Dermis blood vessel endothelial cell (primary cell): ENCODE measurements at places on chromosomes 11 and 22. TPM values are rescaled to one million over a fixed set of nuclear protein-coding genes. Genes with fewer than 3 reads are reported as not detected.

- no peak for DNase-seq
These were observed 43.9 kb downstream of the CCDC34 start for GRCh38 chr11:27319072-27319471.

DNA sequence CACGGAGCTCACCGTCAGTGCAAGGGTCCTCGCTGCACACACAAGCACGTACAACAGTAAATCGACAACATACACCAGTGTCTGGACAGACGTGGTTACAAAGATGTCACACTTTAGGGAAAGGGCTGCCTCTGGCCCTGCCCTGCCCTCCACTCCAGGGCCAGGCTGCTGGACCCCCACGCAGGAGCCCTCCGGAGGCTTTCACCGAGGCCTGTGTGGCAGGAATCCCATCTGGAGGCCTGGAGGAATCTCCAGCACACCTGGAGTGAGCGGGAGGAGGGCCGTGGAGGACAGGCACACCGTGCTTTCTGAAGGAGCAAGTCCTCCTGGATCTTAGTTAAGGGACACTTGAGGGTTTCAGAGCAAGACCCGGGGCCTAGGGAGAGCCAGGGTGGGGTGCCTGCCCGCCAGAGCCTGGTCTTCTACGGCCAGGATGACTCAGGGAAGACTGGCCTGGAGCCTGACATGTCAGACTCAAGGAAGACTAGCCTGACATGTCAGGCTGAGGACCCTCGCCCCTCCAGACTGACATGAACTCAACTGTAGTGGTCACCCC is 2.1 kb upstream of the PIM3 start:
- no peak for DNase-seq

DNA sequence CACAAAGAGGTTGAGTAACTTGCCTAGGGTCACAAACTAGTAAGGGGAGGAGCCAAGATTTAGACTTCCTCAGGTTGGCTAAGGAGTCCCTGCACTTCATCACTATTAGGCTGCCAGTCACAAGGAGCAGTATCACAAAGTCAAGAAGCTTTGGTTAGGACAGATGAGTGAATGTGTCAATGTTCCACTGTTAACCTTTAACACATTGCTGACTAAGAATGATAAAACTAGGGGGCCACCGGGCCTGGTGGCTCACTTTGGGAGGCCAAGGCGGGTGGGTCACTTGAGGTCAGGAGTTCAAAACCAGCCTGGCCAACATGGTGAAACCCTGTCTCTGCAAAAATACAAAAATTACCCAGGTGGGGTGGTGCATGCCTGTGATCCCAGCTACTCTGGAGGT is 32.0 kb downstream of the TMEM123 start:
- no peak for DNase-seq

DNA sequence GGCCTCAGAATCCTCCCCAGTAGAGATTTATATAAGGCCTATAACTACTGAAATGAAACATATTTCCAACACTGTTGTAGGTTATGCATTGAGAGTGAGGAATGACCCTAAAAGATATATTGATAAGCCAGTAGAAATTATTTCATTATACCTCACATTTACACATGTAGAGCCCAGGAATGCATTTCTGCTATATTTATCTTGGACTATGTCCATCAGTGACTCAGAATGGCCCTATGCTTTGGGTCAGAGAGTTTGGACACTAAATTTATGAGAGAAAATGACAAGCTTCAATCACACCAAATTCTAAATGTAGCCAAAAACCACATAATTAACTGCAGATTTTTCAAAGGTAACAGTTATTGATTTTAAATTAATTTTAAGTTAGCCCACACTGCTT is 761.9 kb downstream of the DLG2 start:
- DNase-seq = no peak

GRCh38 chr11:13775471-13775870 is 107.0 kb downstream of the FAR1 start:
- no peak for DNase-seq

- no peak for DNase-seq
These were observed 66.2 kb downstream of the THAP12 start for GRCh38 chr11:76314741-76315090.

GRCh38 chr11:19951558-19952115 is 208.6 kb downstream of the DBX1 start:
- DNase-seq = peak; percentile 82

DNA sequence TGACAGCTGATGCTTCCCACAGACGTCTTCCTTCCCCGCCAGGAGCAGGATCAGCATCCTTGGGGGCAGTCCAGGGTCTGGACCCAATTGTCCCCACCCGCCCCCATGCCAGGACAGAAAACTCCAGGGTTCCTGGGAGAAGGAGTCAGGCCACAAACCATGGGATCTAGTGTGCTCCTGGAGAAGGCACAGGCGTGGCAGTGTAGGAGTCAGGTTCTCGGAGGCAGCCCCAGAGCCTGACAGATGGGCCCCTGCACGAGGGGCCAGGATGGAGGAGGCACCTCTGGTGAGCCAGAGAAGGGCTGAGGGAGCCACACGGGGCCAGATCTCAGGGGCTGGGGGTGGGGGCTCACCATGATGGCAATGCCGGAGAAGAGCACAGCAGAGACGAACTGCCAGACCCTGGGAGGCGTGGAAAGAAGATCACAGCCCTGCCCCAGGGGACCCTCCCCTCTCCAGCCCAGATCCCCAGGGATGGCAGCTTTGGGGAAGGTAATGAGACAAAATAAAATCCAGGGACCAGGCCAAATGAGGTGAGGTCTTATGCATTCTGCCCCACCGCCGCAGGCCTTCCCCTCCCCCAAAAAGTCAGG is 13.6 kb downstream of the TP53I11 start:
- DNase-seq = no peak

DNA sequence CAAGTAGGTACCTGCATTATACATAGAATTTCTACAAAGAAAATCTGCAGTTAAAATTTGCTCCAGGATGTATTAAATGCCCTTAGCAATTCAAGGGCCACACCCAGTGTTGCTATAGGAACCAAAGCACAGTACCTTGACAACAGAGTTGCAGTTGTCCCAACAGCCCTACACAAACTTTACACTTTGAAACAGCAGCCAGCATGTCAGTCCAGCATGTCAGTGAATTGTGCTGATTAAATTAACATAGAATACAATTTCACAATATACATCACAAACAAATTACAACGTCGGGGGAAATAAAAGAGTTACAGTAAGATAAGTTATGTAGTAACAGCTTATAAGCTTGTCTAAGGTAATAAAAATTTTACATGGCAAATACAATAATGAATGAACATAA is 389.2 kb downstream of the SOX6 start:
- DNase-seq = peak; percentile 30

DNA sequence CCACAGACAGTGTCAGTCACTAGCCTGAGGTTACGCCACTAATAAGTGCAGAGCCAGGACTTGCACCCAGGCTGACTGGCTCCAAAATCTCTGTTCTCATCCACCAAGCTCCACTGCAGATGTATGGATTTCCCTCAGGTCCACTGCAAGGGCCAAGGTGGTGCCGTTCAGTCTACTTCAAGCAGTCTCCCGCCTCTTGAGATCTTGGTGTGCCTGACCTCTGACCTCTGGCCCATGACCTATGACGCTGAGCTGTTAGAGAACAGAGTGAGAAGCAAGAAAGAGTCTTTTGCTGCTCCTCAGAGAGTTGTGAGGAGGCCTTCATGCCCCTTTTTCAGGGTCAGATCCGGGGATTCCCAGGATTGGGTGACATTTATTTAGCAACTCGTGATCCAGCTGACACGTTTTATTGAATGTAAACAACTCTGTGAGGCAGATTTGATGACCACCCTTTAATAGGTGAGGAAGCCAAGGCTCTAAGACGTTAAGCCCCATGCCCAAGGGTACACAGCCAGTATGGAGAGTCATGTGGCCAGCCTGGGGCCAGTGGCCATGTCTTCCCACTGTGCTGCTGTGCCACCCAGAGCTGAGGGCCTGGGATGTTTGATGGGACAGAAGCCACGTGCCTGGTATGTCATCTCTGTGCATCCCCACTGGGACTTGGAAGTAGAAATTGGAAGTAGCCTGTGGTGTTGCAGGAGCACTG is 25.2 kb downstream of the DCPS start:
- DNase-seq = no peak

GP1BB gene
- total RNA-seq = 5.3 and 5.4 TPM in 2 replicates

STT3A gene
- 158 and 204 TPM in 2 replicates for total RNA-seq
